ENCODE measurements at places on chromosomes 4 and X.

DNA sequence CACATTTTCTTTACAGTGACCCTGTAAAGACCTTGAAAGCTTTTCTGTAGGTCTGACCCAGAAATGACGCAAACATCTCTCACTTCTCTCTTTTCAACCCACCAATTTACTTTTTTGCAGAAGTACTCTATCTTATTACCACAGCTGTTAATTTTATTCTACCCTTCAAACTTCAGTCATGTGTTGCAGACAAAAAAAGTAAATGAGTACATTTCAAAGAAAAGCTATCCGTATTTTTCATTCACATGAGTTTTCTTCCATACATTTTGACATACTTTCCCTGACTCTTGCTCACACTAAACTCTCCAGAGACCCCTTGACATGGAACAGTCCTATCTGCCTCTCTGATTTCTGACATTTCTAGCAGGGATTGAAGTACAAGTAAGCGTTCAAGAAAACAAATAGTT is 51.7 kb downstream of the SLC7A11 start:
- DNase-seq, result no peak

- no peak for DNase-seq
Measured at GRCh38 chr4:74583089-74583700, 138.3 kb downstream of the AREG start.

DNA sequence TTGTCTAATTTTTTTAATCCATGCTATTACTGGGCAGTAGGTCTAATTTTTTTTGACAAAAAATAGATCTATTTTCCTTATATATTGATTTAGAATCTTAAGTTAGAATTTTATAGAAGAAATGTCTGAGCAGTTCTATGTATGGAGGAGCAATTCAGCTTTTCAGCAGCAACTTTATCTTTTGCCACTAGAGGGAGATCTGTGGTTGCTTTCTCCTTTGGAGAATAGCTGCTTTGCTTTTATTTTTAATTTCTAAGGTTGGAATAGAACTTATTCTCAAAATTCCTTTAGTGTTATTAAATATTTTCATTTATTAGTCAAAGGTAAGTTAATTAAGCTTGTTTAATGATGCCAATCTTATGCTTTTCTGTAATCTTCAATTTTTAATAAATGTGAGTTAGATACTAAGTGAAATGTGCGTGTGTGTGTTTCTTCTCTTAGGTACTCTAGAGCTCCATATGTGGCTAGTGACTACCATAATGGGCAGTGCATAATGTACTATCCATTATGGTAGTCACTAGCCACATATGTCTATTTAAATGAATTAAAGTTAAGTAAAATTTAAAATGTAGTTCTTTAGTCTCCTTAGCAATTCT is 29.3 kb downstream of the FAM199X start:
- DNase-seq, result no peak

GRCh38 chr4:126027601-126028000 is 712.8 kb downstream of the FAT4 start:
- DNase-seq, result no peak

DNA sequence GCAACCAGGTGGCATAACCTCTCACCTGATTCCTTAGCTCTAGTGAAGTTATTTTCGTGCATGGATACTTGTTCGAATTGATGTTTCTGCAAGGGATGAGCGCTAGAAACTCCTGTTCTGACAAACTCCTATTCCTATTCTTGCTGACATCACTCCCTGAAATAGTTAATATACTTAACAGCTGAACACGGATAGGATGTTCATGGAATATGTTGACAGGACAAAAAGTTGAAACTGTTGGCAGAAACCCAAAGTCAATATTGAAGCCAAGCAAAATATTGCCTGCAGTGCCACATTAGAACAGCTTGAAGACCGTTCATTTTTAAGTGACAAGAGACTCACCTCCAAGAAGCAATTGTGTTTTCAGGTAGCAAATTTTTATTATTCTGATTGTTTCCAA is at the start of gene KLKB1:
Gene KLKB1 (plus strand): TSS at position 287 of the 400 bp plus-strand sequence. CDS start 689 bp downstream, outside the sequence.
- DNase-seq, result no peak

DNA sequence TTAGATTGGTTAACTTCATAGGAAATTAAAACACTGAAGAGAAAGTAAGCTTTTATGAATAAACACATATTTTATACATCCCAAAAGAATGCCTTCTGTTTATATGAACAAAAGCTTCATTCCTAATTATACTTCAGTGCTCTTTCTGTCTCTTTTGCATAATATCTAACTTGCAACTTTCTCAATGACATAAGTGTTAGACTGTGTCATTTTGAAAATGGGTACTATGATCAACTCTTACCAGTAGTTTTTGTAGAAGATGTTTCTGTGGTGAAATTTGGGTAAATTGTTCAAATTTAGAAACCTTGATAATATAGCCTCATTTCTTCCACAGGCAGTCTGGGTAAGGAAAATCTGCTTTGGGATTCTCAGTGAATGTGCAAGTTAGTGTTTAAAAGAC is 991.4 kb downstream of the CCSER1 start:
- no peak for DNase-seq

GRCh38 chr4:137961051-137961438 is 281.1 kb downstream of the SLC7A11 start:
- DNase-seq, result no peak

DNA sequence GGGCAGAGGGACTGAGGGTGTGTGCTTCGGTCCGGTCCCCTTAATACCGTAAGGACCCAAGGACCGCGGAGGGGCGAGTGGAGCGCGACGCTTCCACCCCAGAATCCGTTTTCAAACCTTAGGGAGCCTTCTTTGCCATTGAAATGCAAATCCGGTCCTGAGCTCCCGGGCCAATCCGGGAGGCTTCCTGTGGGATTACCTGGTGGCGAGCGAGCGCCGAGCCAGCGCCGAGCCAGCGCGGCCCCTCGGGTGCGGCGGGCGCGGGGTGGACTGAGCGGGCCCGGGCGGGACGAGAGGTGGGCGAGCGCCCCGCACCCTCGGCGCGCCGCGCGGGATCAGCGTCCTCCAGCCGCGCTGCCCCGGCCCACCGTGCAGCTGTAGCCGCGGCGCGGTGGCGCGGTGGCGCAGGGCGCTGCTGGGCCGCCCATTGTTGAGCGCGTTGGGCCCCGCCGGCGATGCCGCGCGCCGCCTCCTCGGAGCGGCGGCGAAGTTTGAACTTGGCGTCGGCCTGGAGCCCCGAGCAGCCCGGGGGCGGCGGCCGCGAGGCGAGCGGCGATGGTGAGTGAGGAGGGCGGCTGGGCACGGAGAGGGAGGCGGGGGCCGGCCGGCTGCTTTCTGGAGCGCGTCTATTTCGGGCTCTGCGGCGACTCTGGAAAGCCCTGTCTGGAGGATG is 208.7 kb downstream of the SOWAHB start:
- DNase-seq, result peak; percentile 72

DNA sequence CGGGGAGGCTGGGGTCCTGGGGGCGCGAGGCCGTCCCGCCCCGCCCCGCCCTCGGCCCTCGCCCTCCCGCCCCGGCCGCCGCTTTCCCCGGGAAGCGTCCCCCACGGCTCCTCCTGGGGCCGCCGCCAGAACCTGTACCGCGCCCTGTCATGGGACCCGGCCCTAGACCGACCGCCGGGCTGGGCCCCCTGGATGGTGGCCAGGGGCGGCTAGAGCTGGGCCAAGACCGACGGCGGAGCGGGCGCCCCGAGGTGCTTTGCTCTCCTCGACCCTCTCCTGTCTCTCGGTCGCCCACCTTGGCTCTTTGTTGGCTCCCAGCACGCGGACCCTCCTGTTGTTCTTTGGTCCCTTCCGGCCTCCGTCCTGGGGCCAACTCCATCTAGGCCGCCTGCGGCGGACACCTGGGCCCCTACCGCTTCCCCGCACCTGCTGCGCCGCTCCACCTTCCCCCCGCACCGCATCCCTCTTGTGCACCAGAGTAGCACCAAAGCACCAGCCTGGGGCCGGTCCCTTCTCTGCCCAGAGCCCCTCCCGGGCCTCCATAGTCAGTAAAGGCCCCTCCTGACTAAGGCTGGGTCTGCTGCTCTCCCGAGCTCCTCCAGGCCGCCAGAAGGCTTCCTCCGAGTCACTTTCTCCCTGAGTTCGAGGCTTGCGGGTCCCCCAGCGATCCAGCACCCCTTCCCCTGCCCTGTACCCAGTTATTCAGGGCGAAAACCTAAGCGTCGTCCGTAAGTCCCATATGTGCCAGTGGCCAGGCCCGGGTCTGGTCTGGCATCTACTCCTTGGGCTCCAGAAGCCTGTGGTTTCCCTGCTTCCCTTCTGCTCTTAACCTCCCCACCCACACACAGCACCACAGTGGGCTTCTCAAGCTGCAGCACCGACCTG is 587 bp downstream of the TACC3 start:
- DNase-seq, result peak; percentile 51

DNA sequence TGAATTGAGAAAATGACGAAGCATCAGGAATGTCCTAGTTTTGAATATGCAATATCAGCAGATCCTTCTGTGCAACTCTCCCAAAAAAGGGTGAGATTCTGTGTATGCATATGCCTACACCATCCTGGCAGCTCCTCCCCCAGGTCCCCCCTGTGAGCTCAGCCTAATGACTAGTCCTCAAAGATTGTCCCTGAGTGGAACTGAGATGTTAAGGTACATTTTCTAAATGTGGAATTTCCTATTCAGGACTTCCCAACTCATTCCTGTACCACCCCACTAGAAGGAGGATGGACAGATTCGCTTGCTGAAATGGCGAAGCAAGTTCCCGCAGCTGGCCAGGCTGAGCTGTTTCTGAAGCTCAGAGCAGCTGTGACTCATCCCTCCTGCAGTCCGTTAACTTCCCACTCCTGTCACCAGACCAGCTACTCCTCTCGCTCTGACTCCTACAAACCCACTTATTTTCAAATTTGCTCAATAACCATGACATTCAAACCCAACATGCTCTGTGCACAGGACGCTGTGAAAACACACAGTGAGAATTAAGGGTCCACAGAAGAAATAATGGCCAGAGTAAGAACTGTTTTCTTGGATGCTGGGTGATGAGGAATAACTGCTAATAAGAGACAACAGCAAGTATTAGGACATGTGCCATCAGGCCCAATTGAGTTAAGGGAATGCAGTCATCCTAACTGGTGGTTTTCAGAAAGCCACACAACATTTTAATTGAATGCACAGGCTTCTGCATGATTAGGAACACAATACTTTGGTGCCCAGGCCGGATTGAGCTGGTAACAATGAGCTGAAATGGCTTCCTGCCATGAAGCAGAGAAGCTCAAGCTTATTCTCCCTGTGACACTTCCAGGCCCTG is 40.0 kb upstream of the IRF2 start:
- DNase-seq, result peak; percentile 71

DNA sequence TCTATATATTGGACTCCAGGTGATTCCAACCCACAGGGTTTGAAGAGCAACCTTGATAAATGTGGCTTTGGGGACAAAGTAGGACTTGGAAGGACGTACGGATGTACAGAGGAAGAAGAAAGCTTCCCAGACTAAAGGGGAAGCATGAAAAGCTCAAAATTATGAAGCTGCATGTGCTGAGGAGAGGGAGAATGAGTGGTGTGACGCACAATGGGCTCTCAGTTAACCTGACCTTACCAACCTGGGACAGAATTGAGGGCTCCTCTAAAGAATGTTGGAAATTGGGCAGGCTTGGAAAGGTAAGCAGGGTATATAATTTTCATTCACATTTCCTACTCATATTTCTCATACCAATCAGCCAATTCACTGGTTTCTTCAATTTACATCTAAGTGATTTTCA is 10.5 kb upstream of the TIGD2 start:
- no peak for DNase-seq

DNA sequence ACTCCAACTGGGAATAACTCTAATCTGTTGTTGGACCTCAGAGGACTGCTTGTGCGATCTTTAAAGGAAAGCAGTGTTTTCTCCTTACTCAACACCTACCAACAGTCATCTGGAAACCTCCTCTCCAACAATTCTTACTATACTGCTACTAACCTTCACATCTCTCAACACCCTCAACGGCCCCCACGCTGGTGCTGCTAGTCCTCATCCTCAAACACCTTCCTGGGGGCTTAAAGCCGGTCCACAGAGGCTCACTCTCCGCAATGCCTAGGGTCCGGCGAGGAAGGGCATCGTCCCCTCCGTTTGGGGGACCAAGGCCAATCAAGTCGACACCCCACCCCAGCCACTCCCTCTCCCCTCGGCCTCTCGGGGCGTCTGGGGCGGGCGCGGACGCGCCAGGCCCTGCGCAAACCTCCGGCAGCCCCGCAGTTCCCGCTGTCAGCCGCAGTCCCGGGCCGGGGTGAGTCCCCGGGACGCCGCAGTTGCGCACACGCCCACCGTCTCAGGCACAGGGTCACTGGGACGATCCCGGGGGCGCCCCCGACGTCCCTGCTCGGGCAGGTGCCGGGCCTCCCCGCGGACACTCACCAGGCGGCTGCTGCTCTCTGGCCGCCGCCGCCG is 418 bp downstream of the TAB3 start:
- no peak for DNase-seq

DNA sequence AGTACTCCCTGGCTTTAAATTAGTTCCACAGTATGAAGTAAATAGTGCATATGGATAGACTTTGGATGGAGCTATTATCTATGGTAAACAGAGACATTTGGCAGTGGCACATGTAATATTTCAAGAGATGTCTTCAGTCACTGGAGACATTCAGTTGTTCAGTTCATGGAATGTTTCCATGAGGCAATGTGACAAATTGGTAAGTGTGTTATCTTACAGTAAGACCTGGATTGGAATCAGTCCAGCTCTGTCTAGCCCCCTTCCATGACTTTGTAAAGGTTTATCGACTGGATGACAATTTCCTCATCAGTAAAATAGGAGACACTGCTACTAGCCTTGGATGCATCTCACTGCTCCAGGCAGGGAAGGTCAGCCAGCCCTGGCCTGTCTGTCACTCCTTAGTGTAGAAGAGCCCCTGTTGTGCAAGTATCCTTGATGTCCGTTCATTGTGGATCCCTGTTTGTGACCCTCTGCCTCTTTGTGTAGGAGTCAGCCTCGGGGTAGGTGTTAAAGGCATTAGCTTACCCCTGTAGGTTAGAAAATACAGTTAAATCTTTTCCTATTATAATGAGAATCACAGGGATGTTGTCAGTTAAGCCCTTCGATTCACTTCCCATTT is 335.9 kb downstream of the ANK2 start:
- no peak for DNase-seq
